ENCODE measurements at places on chromosomes 3 and 15.

DNA sequence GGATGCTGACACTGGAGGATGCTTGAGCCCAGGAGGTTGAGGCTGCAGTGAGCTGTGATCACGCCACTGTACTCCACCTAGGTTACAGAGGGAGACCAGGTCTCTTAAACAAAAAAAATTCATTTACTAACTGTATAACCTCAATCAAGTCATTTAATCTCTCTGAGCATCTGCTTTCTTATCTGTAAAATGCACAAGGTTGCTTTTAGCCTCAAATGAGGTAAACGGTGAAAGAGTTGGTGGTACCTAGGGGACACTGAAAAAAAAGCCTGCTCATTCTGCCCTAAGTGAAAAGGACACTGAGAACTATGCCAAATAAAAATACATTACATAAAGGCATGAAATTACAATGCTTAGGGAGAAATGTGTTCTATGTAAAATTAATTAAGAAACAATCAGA, 3.4 kb downstream of the PP2D1 start:
- DNase-seq: no peak

DNA sequence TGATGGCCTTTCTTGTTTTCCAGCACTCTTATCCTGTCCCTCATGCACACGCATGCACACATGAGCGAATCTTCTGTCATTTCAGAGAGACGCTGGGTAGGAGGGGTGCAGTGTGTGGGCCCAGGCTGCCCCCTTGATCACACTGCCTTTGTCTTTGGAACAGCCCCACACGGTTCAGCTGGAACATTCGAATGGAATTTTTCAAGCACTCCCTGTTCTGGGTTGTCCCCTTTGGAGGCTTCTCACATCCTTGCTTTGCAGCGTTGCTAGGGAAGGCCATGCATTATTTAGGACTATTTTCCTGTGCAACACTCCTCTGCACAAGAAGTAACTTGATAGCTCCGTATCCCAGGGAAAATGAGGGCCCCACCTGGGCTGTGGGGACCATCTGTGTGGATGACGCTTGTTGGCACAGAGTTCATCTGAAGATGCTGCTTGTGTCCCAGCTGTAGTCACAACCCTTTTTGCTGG, 78.4 kb downstream of the SPSB4 start:
- no peak for DNase-seq

GRCh38 chr3:192487033-192487432, 240.3 kb downstream of the FGF12 start:
- no peak for DNase-seq

DNA sequence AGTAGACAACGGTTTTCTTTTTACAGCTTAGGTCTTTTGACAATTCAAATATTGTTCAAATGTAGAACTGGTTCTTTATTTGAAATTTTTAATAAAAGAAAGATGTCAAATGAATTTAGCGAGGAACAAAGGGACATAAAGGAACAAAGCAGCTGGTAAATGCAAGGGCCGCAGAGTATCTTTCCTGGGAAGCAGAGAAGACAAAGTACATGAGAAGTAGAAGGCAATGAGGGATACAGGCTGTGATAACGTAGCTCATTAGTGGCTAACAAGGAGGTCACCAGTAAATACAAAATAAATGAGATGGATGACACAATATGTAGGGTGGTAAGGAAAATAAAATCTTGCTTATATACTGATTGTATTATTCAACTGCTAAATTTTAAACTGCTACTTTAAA, 762.8 kb downstream of the VGLL3 start:
- DNase-seq: no peak

- DNase-seq: peak; percentile 51
Observed at GRCh38 chr3:4426782-4427344, 40.2 kb downstream of the SUMF1 start.

- no peak for DNase-seq
Observed at GRCh38 chr3:143220741-143221140, 101.2 kb downstream of the CHST2 start.

GRCh38 chr3:153679714-153680113, 441.5 kb upstream of the ARHGEF26 start:
- no peak for DNase-seq

- DNase-seq: no peak
Observed at GRCh38 chr3:188573956-188574355, 420.0 kb downstream of the LPP start.

- DNase-seq: no peak
Observed at GRCh38 chr3:128736601-128737000, 10.6 kb downstream of the RAB7A start.

All from cardiac muscle cell (in vitro differentiated cells and primary cell).